ENCODE measurements at places on chromosomes 1 and 21. TPM values are rescaled to one million over a fixed set of nuclear protein-coding genes. Genes with fewer than 3 reads are reported as not detected.

Gene EYA3
- 28.9 TPM for total RNA-seq

Gene KCNJ9
- 0.05 TPM for total RNA-seq

Gene SELL
- 211 TPM for total RNA-seq

Gene KRTAP19-1
- total RNA-seq = not detected

Gene IGSF9
- total RNA-seq = 0.12 TPM

Gene OR2G6
- not detected for total RNA-seq

Gene ERICH3
- total RNA-seq = not detected

Gene MEX3A
- 0.31 TPM for total RNA-seq

Gene GJA8
- total RNA-seq = not detected
